Calu3 (cell line): ENCODE measurements at places on chromosomes 7 and 10. TPM values are rescaled to one million over a fixed set of nuclear protein-coding genes. Genes with fewer than 3 reads are reported as not detected.

DNA sequence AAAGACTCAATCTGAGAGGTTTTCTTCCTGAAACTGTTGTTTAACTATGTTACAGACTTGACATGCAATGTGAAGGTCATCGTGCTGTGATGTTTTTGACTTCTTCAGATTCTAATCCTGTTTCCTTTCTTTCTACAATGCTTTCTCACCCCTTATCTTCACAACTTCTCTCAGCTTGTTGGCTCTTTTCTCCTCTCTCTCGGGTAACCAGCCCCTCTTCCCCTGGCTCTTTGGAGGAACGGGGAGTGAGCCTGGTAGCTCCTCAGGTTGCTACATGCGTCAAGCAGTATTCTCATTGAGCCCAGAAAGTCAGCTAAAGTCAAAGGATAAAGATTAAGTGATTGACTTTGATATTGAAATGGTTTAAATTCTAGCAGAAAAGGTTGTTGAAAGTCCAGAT, 40.1 kb downstream of the SEC23IP start:
- no peak for DNase-seq

GRCh38 chr10:57785068-57785467, 482.6 kb downstream of the IPMK start:
- no peak for DNase-seq

DNA sequence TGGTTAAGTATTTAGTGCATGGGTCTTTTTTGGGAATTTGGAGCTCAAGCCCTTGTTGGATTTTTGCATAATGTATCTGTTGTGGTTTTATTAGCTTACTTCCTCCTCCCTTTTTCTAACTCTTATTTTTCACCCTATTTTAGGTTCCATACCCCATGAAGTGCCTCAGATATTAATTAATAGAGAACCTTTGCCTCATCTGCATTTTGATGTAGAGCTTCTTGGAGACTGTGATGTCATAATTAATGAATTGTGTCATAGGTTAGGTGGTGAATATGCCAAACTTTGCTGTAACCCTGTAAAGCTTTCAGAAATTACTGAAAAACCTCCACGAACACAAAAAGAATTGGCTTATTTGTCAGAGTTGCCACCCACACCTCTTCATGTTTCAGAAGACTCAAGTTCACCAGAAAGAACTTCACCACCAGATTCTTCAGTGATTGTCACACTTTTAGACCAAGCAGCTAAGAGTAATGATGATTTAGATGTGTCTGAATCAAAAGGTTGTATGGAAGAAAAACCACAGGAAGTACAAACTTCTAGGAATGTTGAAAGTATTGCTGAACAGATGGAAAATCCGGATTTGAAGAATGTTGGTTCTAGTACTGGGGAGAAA, 28.0 kb downstream of the SIRT1 start:
- no peak for DNase-seq

JCAD gene
- total RNA-seq = 0.54 and 0.66 TPM in 2 replicates

AGAP6 gene
- total RNA-seq = 14.5 and 19.2 TPM in 2 replicates
